ENCODE measurements at places on chromosomes 2 and 18.

DNA sequence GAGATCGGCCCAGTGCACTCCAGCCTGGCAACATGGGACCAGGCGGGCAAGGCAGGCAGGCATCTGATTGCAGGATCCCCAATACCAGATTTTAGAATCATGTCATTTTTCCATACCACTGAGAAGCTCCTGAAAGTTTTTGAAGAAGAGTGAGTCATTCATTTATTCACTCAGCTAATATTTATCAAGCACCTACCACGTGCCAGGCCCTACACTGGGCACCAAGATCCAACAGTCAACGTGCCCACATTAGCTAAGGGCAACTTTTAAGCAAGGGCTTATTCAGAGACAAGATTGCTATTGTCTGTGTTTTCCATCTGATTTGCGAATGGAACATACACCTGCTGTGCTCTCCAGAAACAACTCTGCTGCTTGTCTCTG lies 126.8 kb upstream of the LGALSL start:
- DNase-seq, result no peak

GRCh38 chr2:52622266-52622665 lies 1145.3 kb upstream of the CHAC2 start:
- DNase-seq, result no peak

DNA sequence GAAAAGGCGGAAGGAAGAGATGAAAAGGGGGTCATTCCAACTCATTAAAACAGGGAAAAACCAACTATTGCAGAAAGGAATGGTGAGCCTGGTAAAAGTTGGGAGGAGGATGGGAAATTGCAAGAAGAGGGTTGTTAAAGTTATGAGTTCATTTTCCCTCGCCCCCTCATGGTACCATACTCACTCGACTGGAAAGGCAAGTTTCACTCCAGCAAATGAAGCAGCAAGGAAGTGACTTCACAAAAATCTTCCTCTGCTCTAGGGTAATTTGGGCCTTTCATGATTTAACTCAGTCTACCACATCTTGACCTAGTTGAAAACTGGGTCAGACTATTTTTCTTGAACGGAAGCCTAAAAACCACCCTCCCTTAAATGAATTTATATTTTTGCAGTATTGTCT lies 22.8 kb upstream of the DAW1 start:
- DNase-seq, result no peak

GRCh38 chr2:70569559-70569958 lies 15.9 kb upstream of the TGFA start:
- DNase-seq, result no peak

GRCh38 chr18:59748628-59749360 lies 51.6 kb upstream of the CCBE1 start:
- DNase-seq, result peak; percentile 77

GRCh38 chr18:55543130-55543704 lies 44.8 kb downstream of the TCF4 start:
- no peak for DNase-seq

DNA sequence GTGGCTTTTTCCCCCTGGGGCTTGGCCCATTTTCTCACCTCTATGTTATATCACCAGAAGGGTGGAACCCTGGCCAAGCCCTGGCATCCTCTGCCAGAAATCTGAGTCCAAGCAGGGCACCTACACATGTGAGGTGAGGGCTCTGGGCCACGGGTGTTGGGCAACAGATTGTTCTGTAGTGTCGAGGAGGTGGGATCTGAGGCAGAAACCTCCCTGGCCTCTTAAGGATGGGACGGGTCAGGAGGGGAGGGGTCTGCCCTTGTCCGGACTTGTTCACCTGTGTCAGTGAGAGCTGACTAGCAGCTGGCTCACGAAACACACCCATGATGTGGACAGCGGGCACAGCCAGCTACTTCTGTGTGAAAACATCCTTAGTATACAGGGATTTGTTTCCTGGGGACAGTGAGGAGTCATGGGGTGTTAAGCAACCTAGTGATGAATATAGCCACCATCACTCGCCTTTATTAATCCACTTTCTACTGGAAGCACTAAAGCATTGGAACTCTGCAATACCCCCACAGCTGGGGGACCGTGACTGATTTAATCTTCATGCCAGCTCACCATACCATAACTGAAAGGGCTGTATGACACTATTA lies 35.6 kb downstream of the EPAS1 start:
- no peak for DNase-seq

DNA sequence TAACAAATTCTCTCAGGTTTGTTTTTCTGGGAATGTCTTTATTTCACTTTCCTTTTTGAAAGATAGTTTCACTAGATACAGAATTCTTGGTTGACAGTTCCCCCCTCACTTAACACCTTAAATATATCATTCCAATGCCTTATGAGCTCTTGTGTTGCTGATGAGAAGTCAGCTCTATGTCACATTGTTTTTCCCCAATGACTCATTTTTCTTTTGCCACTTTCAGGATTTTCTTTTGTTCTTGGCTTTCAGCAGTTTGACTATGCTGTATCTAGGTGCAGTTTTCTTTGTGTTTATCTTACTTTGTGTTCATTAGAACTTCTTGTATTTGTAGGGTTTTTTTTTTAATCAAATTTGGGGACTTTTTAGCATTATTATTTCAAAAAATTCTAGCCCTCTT lies 5.6 kb upstream of the RALBP1 start:
- DNase-seq, result no peak

- no peak for DNase-seq
These were observed 54.3 kb upstream of the PEX13 start for GRCh38 chr2:60963190-60963589.

DNA sequence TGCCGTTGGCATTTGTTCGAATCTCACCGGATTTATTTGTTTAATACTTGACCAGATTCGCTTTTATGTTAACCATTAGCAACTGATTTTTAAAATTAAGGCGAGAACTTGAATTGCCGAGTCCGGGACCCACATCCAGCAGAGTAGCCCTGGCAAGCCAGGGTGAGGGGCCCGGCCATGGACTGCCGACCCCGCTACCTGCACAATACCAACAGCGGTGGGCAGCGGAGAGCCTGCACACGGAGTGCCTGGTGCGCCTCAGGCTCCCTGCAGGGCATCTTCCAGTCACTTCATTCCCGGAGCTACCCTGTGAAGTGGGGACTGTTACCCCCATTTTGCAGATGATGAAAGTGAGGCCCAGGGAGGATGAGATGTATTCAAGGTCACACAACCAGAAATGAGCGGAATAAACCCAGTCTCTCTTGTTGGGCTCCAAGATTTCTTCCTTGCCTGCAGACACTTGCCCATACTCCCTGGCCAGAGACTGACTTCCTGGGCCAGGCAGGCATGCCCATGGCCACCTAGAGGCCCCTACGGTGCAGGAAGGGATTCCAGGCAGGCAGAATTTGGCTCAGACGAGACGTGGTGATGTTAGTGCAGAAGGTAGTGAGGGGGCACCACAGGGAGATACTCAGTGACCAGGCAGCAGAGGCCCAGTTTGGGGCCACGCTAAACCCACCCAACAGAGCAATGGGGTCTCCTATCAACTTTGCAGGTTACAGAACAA lies 2.9 kb downstream of the FBLN7 start:
- DNase-seq, result no peak

DNA sequence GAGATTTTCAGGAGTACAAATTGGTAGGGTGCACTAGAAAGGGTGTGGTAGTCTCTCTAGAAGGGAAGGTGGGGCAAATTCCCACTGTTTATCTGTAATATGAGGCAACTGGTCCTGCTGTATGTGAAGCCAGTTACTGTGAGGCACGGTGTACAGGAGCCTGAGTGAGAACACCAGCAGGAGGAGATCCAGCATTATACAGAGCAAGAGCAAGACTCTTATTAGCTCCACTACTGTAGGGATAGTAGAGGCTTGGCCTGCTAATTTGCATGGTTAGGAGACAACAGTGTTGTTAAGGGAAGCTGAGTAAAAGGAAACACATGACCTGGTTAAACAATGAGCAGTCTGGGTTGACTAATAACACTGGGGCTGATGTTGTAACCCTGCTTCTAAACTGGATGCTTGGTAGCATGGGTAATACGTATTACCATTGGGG lies 76.3 kb upstream of the WDSUB1 start:
- DNase-seq, result no peak

- DNase-seq, result no peak
These were observed 205.4 kb downstream of the GALR1 start for GRCh38 chr18:77455004-77455403.

DNA sequence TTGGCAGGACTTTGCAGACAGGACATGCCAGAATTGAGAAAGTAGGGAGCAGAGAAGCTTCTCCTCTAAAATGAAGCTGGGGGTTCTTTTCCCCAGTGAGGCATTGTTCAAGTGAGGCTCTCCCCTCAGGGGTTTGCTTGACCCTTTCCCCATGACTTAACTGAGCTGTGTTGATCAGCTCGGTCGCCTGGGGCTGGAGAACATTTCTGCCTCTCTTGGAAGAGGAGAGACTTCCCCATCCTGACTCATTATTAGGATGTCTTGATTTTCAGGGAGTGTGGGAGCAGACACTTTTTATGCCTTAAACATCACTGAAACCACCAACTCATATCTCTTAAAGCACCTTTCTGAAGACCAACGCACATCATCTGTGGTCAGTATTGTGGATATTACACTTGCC lies 27.9 kb upstream of the GLI2 start:
- no peak for DNase-seq

DNA sequence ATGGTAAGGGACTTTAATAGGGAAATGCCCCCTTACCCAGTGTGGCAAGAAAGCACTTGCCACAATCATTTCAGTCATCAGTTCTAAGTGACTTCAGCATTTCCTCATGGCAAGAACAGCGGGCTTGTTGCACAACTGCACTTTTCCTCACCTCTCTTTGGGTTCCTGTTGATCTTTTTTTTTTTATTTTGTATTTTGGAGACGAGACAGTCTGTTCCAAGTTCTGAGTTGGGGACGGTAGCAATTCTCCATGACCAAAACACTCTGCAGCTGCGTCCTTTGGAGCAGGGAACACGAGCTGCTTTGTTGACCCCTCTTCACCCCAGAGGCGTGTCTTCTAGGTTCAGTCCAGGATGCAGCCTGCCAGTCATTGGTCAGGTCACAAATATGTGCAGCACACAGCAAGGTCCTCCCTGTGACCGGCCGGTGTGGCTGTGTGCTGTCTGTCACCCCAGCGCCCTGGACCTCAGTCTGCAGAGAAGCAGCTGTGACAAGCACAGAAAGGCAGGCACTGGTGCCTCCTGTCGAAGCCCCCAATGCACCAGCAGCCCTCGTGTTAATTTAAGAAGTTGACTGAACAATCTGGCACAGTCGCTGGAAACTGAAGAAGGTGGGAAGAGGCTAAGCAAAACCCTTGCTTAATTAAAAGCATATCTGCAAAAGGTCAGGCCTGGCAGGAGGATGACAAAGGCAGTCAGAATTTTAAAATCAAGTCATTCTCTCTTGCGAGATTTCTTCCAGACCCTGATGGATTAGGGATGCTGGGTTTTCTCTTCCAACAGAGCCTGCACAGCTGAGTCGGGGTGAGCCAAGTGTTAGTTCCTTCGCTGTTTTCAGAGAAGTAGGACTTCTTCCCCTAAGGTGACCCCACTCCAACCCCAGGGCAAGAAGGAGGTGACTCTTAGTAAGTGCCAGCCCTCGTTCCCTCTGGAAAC lies 96.7 kb upstream of the COPS8 start:
- no peak for DNase-seq

GRCh38 chr18:3486512-3486911 lies 36.5 kb downstream of the TGIF1 start:
- no peak for DNase-seq

DNA sequence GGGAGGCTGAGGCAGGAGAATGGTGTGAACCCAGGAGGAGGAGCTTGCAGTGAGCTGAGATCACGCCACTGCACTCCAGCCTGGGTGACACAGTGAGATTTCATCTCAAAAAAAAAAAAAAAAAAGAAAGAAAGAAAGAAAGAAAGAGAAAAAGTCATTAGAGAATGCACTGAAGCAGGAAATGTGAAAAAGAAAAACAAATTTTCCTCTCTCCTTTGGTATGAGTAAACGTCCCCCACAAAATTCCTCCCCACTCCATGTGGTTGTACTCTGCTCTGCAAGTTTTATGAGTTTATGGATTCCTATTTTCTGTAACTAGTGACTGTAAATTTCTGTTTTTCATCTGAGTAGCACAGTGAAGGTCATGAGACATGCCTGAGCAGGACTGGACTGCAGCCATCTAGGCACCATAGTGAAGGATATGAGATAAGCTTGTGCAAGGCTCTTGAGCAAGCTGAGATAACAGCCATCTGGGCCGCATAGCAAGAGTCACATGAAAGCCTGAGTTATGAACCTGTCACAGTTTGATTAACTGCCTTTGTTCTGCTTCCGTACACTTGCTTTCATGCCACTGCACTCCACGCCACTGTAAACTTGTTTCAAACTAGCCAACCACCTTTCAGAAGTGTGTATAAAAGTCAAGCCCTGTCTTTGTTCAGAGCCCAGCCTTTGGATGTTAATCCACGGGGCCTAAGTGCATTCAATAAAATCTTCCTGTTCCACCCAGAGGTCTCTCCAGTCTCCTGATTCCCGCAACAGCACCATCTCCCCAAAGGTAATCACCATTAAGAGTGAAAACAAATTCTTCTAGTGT lies 50.2 kb downstream of the SKA1 start:
- no peak for DNase-seq

DNA sequence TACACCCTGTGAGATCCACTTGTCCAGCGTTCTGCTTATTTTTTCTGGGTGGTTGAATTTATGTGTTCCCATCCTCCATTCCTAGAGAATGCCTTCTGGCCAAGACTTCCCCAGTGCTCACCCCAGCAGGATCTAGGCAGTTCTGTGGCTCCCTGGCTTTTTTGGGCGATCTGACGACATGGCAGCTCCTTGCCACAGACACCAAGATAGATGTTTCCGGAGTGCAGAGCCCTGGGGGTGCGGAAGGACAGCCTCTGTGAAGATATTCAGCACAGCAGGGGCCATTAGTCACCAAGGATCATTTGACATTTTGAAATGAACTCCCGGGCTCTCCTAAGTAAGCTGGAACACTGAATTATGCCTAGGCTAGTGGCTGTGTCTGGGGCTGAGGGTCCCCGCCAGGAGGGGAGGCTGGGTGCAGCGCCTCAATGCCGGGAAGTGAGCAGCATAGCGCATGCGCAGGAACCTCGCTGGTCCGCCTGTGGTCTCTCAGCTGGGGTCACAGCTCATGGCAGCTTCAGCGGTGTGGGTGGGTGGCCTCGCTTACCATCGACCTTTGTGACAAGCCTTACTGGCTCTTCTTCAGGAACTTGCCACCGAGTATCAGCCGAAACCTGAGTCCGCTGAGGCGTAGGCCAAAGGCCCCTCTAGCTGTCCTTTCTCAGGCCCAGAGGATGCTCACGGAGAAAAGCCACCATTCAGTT lies 60.3 kb downstream of the MEX3C start:
- DNase-seq, result no peak

DNA sequence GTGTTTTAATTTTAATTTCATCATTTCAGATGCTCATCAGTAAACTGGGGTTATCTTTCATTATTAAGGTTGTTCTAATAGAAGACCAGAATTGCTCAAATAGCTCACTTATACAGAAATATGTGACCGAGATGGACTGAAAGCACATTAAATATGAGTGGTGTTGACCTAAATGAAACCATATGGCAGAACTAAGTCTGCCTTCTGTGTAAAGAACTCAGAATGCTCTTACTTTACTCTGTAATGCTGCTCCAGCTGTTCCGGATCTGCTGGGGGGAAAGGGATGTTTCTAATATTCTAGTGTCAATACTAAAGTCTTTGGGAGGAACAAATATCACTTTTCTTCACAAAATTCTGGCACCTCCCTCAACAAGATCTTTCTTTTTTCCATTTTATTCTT lies 131.0 kb downstream of the DPP4 start:
- no peak for DNase-seq

GRCh38 chr2:141767051-141767450 lies 363.8 kb downstream of the LRP1B start:
- peak; percentile 57 for DNase-seq

Data from HS-27A (cell line).